ENCODE measurements at places on chromosomes 3 and 15.

GRCh38 chr3:177547711-177548350, 350.5 kb upstream of the TBL1XR1 start:
- no peak for DNase-seq

DNA sequence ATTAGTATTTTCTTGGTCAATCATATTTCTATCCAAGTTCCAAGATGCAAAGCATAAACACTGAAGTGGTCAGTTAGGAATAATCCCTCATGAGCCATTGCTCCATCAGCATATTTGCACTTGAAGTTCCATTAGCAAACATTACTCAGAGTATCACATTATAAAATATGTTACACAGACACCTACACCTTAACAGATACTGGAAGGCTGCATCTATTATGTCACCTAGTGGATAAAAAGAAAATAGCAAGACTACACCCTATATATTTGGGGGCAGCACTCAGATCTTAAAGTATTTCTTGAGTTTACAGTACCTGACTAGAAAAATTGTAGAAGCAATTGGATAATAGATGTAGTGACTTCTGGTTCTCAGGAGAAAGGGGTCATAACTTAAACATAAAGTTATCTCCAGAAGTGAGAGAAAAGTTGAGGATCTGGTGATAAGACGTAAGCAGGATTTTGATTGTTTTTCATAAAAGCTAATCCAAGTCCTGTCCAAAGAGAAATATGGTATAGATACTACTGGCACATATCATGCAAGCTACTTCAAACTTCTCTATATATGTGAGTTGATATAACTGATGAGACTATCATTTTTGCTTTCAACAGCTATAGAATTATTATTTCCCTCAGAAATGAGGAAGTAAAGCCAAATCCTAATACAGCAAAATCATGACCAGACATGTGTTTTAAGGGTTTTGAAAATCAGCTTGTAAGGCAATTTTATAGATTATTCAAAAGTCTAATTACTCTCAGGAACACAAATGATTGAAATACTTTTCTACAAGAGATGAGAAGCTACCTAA, 422.2 kb downstream of the GBE1 start:
- no peak for DNase-seq

DNA sequence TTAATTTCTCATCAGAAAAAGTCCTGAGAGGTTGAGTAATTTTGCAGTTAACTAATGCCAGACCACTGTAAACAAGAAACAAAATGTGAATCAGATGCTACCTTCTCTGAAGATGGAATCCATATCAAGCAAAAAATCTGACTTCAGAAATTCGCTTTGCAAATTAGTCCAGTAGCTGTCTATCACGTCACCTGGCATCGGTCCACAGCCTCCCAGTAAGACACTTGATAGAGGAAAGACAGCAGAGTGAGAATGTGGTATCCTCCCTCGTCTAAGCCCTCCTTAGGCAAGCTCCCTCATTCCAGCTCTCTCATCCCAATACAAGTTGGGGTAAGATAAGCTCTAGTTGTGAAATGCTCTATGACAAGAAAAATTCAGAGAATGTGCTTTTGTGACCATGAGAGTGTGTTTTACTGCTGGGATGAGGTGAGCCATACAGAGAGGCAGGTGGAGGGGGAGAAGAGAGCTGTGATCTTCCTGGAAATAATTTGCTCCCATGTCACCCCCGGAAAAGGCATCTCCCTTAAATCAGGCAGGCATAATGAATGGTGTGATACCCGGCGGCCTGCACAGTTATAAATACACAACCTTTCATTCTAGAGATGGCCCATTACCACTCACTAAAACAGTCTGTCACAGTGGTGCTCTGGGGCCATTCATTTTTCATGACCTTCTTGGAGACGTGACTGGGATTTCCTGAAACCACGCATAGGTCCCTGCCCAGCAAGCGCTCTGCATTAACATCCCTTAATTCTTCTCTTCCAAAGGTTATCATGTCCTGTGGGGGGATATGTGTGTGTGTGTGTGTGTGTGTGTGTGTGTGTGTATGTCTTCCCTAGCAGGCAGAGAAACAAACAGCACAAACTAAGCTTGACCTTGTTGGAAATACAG, 602.0 kb upstream of the KCNMB2 start:
- DNase-seq: no peak

DNA sequence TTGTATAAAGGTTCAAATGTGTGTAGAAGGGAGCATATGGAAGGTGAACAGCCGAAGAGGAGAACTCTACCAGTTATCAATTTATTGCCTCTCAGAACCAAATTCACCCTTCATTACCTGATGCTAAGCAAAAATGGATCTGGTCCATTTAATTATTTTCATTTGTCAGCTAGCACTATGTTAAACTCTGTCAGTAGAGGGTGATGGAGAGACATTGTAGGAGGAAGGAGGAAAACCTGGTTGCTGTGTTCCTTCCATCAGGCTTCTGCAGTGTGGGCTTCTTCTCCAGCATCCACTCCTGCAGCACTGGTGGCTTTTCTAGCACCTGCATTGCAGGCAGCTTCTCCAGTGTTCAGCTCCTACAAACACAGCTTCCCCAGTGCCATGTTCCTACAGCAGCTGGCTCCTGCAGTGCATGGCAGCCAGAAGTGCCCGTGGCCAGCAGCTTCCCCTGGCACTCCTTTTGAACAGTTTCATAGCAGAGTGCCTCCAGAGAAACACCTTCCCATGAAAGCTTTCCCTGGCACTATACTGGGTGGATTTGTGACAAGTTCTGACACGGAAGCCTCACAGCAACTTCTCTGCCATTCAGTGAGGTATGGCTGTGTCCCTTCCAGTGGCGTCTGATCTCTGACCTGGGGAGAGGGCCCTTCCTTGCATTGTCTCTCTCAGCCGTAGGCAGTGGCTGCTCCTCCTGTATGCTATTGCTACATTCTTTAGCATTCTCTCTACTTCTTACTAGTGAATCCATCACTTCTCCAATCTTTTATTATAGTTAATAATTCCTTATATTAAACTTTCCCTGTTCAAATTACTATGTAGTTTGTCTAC, 14.6 kb upstream of the IL17RD start:
- no peak for DNase-seq

DNA sequence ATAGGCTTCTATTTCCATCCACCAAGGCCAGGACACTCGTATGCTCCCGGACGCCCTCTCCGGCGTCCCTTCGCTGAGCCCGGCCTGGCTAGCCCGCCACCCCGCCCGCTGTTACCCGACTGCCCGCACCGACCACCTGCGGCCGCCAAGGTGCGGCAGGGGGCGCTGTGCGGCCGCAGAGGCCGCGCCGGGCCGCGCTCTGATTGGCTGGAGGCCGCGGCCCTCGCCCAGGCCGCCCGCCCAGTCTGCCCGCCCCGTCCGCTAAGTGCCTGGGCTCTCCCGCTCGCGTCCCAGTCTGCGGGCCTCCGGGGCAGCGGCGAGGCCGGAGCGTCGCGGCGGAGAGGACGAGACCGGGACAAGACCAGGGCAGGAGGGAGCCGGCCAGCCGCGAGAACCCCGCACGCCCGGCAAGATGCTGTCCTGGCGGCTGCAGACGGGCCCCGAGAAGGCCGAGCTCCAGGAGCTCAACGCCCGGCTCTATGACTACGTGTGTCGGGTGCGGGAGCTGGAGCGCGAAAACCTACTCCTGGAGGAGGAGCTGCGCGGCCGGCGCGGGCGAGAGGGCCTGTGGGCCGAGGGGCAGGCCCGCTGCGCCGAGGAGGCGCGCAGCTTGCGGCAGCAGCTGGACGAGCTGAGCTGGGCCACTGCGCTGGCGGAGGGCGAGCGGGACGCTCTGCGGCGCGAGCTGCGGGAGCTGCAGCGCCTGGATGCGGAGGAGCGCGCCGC, at the start of gene SYNM:
SYNM (plus strand) TSS at position 293 of the 726 bp plus-strand sequence; CDS start at position 413, 120 bp downstream.
- peak; percentile 33 for DNase-seq

- no peak for DNase-seq
Measured at GRCh38 chr3:23607184-23607847, 198.4 kb upstream of the UBE2E1 start.

GRCh38 chr15:56442354-56442753, 22.6 kb downstream of the MNS1 start:
- DNase-seq: no peak

- no peak for DNase-seq
Measured at GRCh38 chr3:28699283-28699682, 350.7 kb upstream of the AZI2 start.

- DNase-seq: no peak
Measured at GRCh38 chr3:106533788-106534160, 665.0 kb upstream of the CBLB start.

DNA sequence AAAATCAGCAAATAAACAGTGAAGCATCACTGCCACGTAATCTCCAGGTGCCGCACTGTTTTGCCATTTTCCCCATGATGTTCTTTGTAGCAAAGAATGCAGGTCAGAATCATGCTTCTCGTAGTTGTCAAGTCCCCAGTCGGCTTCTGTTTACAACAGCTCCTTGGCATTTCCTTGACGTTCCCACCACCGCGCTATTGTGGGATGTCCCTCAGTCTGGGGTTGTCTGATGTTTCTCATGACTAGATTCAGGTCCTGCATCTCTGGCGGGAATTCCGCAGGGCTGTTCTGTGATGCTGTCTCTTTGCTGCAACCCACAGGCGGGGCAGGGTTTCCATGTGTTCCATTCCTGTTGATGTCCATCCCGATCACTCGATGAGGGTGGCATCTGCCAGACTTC, 117.9 kb upstream of the SMAD3 start:
- no peak for DNase-seq

DNA sequence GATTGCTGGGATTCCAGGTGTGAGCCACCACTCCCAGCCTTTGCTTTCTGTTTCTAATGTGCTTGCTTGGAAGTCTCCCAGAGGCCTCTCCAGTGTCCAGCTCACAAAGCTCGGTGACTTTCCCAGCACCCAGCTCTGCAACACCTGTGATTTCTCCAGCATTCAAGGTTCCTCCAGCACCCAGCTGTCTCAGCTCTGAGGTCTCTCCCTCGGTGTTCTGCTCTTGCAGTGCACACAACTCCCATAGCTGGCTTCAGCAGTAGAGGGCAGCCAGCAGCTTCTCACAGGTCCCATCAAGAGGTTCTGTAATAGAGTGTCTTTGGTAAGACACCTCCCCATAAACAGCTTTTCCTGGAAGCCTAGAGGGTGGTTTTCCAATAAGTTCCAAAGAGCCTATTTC, 75.1 kb downstream of the GRM7 start:
- no peak for DNase-seq

- DNase-seq: no peak
Measured at GRCh38 chr15:57218826-57219576, 157.3 kb upstream of the CGNL1 start.

GRCh38 chr3:87706176-87706575, 352.6 kb downstream of the CGGBP1 start:
- no peak for DNase-seq

- DNase-seq: no peak
Measured at GRCh38 chr3:42495393-42495792, 7.0 kb upstream of the VIPR1 start.

DNA sequence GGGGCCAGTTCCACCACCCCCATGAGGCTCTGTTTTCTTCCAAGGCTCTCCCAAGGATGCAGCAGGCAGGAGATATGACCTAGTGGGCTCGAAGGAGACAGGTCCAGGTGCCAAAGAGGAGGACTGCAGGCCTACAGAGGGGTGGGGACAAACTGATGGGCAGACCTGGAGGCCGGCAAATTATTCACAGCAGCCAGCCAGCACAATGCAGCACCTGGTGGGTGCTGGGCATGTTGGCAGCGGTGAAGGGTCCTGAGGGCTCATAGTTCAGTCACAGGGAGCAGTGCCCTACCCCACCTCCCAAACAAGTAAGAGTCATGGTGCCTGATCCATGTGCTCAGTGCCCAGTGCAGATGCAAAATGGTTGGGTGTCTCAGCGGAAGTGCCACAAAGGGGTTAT, 171.7 kb downstream of the ABHD5 start:
- DNase-seq: no peak

DNA sequence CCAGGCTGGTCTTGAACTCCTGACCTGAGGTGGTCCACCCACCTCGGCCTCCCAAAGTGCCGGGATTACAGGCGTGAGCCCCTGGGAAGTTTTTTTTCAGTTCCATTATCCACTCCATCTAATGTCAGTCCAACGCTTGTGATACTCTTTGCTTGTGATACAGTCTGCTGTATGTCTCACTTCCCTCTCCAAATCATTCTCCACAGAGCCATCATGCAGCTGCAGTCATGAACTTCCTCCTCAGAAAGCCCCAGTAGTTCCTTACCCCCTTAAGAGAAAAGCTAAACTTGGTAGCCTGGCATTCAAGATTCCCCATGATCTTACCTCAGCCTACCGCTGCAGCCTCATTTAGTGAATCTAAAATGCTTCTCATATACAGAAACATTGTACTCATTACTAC, 2.3 kb downstream of the ARPC4 start:
- no peak for DNase-seq

GRCh38 chr3:107367353-107367752, 9.9 kb upstream of the CCDC54 start:
- no peak for DNase-seq

- no peak for DNase-seq
Measured at GRCh38 chr3:183349421-183350157, 78.8 kb downstream of the MCF2L2 start.

DNA sequence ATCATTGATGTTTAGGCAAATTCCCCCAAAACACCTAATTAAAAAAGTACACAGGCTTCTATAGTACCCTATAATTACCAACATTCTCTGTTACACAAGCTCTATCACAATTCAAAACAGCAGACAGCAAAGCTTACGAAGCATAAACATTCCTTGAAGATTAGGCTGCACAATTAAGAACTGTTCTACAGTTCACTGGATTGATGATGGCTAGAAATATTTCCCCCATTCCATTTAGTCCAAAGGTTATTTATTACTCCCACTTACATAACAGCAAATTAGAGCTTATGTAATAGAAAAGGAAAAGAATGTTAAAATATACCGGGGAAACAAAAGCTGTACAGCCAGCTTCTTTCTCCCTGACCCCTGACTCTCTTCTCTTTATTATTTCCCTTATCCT, 49.3 kb downstream of the UACA start:
- no peak for DNase-seq

GRCh38 chr3:121818578-121818977, 16.3 kb downstream of the IQCB1 start:
- no peak for DNase-seq

DNA sequence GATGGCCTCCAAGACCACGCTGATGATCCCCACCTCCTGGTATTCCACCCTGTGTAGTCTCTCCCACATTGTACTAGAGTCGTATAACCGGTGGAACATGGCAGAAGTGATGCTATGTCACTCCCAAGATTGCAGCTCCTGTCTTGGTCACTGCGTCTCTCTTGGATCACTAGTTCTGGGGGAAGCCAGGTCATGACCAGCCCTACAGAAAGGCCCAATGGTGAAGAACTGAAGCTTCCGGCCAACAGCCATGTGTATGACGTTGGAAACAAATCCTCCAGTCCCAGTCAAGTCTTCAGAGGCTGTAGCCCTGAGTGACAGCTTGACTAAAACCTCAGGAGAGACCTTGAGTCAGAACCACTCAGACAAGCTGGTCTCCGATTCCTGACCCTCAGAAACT, 61.9 kb upstream of the FNDC3B start:
- no peak for DNase-seq

- no peak for DNase-seq
Measured at GRCh38 chr3:123159926-123160635, 41.7 kb upstream of the SEC22A start.

Data from stimulated activated CD8-positive, alpha-beta memory T cell treated with anti-CD3 and anti-CD28 coated beads, Interleukin-15, amount 100 ng/mL, for 48 hours (primary cell).